ENCODE measurements at places on chromosomes 2 and 18.

DNA sequence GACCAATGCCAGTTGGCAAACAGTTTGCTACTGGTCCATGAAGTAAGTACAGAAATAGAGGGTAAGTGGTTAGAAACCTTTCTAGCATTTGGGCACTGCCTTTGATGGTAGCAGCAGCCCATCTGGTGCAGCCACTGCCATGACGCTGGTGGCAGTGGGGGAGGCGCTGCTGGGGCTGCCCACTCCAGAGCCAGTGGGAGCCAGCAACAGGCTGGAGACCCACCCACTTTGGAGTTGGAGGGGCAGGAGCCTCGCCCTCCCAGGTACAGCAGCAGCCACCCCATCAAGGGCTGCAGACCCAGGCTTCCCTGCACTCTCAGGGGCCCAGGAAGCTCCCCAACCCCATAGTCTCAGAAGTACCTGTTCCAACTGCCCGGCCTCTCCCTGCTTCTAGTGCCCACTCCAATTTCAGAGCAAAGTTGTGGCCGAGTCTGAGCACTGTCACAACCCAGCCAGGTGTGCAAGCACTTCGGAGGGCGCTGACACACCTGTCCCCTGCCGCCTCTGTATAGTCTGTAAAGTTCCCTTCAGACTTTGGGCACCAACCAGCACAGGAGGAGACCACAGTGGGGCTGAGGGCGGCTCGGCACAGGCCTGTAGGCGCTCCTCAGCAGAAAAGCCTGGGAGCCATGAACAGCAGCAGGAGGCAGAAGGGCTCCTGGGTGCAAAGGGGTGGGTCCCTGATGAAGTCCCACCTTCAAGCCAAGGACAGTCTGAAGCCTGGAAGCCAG is 125.6 kb upstream of the CCDC150 start:
- no peak for DNase-seq

DNA sequence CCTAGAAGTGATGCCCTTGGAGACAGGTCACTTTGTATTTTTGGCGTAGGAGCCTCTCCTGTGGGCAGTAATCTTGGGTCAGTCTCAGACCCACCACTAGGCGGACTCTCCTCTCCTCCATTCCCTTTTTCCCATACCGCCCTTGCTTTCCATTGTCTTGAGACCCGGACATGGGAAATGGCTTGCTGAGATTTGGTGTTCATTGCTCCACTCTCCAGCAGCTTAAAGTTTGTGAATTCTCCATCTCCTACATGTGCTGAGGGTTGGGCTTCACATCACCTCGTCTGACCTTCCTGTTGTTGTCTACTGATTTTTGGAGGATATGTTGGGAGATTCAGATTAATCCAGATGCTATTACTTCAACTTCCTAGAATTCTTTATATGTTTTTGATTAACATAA is 159.2 kb upstream of the RAB12 start:
- DNase-seq = no peak

DNA sequence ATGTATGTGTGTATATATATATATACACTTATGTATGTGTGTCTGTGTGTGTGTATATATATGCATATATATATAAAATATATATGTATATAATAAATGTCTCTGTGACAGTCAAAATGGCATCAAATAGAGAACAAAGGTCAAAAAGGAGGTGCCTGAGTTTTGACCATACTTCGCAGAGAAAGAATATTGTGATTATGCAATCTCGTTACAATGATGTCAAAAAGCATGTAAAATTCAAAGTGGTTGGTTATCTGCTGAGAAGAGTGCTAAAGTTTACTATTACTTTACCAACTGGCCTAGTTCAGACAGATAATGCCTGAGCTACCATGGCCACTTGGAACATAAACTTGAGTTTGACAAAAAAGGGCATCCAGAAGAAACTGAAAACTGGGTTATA is 375.0 kb downstream of the NBAS start:
- no peak for DNase-seq

GRCh38 chr2:153230977-153231376 is 247.6 kb downstream of the RPRM start:
- no peak for DNase-seq

DNA sequence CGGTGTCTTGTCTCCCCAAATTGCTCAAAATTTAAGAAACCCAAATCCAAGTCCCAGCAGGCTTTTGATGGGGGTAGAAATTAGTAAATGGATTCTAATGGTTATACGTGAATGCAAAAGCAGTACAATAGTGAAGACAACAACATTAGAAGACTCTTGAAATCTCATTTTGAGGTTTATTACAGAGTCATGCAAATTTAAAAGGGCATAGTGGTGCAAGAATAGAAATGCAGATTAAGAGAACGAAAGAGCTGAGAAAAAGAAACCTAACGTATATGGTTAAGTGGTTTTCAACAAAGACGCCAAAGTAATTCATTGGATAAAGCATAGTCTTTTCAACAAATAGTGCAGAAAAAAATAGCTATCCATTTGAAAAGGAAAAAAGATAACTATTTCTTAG is 33.2 kb upstream of the CXXC1 start:
- no peak for DNase-seq

GRCh38 chr2:89845532-89845931 is 1154.1 kb downstream of the RPIA start:
- DNase-seq = no peak

DNA sequence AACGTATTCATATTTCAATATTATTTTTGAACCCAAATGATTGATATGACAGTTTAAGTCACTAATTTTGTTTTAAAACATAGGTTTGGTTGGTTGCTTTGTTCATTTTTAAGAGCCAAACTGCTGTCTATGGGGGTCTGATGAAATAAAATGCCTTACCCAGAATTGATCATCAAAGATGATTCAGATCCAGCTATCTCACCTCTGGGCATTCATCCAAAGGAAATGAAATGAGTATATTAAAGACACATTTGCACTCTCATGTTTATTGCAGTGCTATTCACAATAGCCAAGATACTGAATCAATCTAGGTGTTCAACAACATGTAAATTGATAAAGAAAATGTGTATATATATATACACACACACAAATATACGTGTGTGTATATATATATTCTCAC is 326.9 kb upstream of the GULP1 start:
- no peak for DNase-seq

- DNase-seq = no peak
Measured at GRCh38 chr2:118817469-118817868, 30.0 kb downstream of the EN1 start.

DNA sequence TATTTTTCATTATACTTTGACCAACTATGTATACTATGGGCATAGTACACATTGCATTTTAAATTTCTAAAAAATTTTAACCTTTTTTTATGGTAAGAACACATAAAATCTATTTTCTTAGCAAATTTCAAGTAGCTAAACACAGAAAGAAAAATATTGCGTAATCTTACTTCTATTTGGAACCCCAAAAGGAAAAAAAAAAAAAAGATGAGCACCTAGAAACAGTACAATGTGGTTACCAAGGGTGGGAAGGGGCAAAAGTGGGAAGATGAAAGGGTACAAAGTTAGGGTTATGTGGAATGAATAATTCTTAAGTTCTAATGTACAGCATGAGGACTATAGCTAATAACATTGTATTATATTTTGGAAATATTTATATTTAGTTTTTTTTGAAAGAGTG is 205.0 kb upstream of the EPHA4 start:
- DNase-seq = no peak

DNA sequence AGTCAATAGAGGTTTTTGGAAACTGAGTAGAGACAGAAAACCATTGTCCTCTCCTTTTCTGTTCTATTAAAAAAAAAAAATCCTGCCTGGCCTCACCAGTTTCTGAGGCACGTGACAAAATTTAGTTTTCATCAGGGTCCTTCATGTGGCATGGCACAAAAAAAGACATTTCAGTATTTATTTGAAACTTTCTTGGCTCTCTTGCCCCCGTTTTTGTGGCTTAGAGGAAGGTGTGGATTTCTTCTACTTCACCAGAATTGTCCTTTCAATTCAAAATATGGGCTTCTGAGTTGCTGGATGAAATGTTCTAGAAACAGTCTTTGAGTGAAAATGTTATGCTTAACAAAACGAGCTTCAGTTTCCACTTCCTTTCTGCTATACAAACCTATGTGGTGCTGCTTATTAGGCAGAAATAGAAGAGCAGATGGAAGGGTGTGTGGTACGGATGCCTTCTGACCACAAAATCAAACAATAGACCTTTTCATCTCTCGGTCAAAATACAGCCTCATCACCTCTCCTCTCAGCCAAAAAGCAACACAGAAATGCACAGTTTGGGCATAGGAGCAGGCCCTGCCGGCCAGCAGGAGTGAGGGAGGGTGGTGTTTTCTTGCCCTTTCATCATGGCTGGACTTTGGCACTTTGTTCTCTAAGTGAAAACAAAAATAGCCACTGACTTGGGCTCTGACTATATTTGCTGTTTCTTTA is 89.2 kb downstream of the SH3RF3 start:
- DNase-seq = peak; percentile 66

GRCh38 chr2:85222792-85223191 is 89.6 kb downstream of the TCF7L1 start:
- DNase-seq = no peak

DNA sequence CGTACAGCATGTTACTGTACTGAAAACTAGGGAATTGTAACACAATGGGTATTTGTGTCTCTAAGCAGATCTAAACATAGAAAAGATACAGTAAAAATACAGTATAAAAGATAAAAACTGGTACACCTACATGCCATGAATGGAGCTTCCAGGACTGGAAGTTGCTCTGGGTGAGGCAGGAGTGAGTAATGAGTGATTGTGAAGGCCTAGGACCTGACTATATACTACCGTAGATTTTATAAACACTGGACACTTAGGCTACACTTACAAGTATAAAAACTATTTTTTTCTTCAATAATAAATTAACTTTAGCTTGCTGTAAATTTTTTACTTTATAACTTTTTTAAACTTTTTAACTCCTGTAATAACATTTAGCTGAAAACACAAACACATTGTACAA is 324.4 kb upstream of the TNP1 start:
- DNase-seq = no peak

GRCh38 chr2:159996792-159997546 is 65.4 kb downstream of the PLA2R1 start:
- no peak for DNase-seq

GRCh38 chr18:12038639-12039539 is 54.8 kb upstream of the ANKRD62 start:
- no peak for DNase-seq

All from NCI-H1694 (cell line).